ENCODE measurements at places on chromosomes 3 and 15. TPM values are rescaled to one million over a fixed set of nuclear protein-coding genes. Genes with fewer than 3 reads are reported as not detected.
A peak's percentile ranks its signal among the peaks of the same experiment; 100 is the strongest.

DNA sequence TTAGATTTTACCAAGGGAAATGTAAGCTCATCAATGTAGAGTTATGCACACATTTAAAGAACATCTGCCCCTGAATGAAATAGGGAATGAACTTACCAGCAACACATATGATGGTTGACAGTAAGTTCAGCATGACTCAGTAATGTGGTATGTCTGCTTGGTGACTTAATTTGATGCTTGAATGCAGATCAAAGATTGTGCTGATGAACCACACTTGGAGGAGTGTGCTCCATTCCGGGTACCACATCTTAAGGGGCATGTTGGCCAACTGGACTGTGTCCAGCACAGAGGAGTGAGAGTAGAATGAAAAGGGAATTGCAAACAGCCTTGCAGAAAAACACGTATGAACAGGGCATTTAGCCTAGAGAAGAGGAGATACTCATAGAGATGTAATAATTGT is 171.0 kb upstream of the RARB start:
- no peak for DNase-seq

DNA sequence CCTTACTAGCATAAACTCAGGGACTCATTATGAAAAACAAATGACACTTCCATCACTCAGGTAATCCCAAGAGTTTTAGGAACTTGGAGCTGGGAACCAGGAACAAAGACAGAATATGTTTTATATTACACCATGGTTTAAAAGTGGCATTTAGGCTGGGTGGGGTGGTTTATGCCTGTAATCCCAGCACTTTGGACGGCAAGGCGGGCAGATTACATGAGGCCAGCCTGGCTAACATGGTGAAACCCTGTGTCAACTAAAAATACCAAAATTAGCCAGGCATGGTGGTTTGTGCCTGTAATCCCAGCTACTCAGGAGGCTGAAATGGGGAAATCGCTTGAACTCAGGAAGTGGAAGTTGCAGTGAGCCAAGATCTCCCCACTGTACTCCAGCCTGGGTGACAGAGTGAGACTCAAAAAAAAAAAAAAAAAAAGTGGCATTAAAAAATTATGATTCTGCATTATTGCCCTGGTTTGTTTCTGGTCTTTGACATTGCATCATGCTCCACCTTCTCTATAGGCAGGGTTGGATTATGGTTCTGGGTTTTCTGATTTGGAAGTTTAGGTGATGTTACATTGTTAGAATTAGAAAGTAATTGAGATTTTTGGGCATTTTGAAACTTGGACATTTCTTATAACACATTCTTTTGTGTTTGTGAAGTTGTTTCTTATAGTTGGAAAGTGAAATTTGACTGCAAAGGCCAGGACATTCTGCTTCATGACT is 19.0 kb downstream of the SQOR start:
- DNase-seq, result no peak

DNA sequence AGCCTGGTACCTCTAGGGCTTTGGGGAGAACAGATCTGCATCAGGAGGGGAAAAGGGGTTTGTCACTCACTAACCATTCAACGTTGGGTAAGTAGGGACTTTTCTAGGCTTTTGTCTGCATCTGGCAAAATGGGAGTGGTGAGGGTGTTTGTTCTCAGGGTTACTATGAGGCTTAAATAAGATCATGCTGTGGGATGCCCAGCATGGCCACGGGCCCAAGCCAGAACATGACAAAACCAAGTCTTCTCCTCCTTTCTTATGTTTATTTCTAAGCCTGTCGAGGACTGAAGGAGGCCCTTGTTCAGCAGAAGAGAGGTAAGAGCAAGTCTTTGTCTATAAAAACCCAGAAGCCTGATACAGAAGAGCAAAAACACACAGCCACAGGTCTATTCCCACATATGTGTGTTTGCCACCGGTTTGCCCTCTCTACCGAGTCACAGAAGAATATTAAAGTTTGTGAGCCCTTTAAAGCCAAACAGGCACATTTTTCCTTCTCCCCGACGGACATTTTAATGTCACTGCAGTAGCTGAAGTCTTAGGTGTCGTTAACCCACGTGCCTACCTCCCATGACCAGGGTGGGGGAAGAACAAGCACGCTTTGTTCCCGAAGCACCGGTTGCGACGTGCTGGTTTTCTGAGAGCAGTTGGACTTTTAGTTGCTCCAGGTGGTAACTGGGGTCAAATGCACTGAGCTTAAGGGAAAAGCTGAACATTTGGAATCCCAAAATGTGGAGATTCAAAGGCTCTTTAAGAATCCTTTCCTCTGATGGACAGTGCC is 72.1 kb downstream of the NOX5 start:
- no peak for DNase-seq

DNA sequence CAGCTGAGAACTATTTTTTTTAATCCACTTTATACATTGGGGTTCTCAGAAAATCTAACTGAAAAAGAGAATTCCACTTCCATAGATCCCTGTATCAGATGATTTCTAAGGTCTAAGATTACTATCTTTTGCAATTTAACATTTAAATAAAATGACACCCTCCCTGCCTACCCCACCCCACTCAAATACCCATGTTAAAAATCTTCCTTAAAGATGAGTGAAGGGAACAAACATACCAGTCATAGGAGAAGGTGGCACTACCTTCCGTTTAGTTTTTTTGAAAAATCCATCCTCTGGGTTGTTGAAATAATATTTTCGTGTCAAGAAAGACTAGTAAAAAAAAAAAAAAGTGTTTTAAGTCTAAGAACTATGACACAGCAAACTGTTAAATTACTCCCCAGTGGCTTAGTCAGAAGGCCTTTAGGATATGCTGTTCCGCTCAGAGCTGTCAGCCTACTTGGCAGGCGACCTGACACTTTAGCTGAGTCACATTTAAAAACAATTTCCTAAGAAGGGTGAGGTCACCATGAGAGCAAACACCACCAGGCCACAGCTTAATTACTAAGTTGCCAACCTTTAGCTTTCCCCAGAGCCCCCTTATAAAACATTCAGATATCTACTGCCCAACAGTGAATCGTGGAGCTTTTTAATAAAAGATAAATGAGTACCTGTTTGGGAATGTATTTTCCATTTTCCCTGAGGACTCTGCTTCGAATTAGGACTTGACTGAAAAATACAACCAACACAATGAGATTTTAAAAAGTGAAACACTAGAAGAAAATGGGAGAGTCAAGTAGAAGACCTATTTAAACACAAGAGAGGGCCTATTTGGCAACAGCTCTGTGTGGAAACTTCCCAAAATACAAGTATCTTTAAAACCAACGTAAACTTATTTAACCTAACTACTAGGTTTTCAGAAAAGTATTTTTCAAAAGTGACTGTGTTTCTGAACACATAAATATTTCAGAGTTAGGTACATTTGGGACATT is 9.6 kb downstream of the EMC3 start:
- peak; percentile 52 for DNase-seq

GRCh38 chr3:41598402-41599126 is 363.3 kb downstream of the ULK4 start:
- DNase-seq, result no peak

DNA sequence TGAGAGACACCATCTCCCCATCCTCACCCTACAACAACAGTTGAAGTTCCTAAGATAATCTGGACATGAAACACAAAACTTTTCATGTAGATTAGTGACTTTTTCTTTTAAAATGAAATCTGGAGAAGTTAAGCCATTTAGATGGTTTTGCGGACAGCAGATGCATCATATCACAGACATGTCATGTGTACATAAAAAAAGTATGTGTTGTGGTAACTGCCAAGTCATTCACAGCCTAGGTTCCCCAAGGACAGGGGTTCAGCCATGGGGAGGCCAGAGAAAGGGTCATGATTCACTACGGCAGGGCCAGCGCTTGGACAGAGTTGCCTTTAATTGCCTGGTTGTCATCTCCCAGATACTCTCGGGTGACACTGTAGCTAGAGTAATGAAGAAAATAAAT is 163.2 kb downstream of the PDZRN3 start:
- no peak for DNase-seq

- DNase-seq, result no peak
These were observed 11.6 kb downstream of the LPP start for GRCh38 chr3:188165596-188165995.

GRCh38 chr3:69541711-69542088 is 155.8 kb upstream of the FRMD4B start:
- DNase-seq, result peak; percentile 43

DNA sequence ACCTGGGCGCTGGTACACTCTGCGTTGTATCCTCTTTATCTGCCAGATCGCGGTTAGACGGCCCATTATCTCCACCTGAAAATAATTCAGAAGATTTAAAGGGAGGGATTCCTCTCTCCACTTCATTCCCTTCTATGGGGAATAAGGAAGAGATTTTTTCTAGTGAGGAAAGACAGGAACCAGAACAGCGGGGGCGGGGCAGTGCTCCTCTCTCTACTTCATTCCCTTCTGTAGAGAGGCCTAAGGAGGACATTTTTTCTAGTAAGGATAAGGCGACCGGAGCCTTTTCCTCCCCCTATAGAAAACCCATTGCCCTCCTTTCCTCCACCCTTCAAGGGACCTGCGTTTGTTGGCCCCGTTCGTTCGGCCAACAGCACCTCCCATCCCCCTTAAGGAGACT is 8.3 kb upstream of the LIPH start:
- no peak for DNase-seq

GRCh38 chr3:7752005-7752404 is 749.6 kb upstream of the LMCD1 start:
- DNase-seq, result no peak

GRCh38 chr3:114809668-114810413 is 337.2 kb downstream of the ZBTB20 start:
- DNase-seq, result no peak

DNA sequence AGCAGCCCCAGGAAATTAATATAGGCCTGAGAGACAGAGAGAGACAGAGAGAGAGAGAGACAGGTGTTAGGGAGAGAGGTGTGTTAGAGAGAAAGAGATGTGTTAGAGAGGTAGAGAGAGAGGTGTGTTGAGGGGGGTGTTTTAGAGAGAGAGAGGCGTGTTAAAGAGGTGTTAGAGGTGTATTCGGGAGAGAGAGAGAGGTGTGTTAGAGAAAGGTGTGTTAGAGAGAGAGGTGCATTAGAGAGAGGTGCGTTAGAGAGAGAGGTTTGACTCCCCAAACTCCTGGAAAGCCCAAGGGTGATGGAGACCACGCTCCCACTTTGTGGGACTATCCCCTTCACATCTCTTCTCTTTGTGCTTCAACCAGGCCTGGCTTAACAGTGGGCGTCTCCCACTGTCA is 95.5 kb downstream of the CACNA2D3 start:
- no peak for DNase-seq

- no peak for DNase-seq
These were observed 21.1 kb downstream of the OXNAD1 start for GRCh38 chr3:16286161-16286560.

DNA sequence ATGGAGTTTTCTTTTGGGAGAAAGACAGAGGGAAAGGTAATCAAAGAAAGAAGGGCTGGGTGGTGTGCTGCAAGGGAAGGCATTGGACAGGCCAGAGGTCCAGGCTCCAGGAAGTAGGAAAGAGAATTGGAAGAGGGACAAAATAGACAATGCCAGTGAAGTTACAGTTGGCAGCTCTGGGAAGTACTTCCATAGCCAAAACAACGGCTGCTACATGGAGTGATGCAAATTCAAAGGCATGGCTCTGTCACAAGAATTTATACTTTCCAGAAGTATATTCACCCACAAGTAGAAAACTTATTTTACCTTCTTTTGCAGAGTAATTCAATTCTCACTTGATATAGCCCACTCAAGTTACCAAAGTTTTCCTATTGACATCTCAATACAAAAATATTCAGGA is 191.5 kb downstream of the TNIK start:
- no peak for DNase-seq

- DNase-seq, result peak; percentile 65
These were observed 108.4 kb downstream of the TMCO5A start for GRCh38 chr15:38042707-38043445.

DNA sequence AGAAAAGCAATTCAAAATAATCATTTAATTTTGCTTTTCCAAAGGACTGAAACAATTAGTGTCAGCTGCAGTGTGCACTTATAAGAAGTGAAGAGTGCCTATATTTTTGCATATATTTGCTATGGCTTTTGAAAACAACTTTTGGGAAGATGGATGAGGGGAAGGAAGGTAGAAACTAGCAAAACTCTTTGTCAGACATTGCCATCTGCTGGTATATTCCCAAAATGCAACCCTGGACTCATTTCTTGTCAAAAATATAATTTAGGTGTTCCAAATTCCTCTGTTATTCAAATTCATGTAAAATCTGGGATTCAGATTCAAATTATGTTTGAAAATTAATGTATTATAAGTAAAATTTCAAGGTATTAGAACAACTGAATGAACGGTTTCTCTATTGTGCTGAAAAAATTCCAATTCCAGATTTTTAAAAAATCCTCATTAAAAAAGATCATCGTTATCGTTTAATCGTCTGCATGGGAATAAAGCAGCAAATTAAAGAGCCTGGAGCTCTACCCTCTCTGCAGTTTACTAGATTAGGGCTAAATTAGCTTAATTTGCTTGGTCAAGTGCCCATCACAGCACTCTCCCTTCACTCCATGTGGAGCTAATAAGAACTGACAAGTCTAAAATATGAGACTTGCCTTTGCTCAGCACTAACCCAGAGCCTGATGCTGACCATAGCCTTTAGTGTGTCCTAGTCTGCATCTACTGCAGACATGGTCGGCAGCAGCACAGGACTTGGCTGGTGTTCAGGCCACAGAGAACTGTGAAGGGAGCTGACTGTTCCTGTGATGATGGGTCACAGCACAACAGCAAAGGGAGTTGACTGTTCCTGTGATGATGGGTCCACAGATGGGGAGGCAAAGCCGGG is 67.9 kb upstream of the MITF start:
- DNase-seq, result peak; percentile 43

GRCh38 chr3:71109241-71109976 is 474.1 kb downstream of the FOXP1 start:
- DNase-seq, result no peak

TRH gene
- 0.81 TPM for total RNA-seq

PLCB2 gene
- total RNA-seq, result 13.9 TPM

GPR87 gene
- total RNA-seq, result 0.23 TPM

FAM227B gene
- 21.8 TPM for total RNA-seq

ELL3 gene
- 3.8 TPM for total RNA-seq

WDR72 gene
- total RNA-seq, result not detected

PRTG gene
- 7.7 TPM for total RNA-seq

Data from ovary (tissue), 10 donors.